ENCODE measurements at places on chromosomes 3 and 15.
A peak's percentile ranks its signal among the peaks of the same experiment; 100 is the strongest.

GRCh38 chr3:139585820-139586219 is 46.3 kb upstream of the RBP1 start:
- no peak for DNase-seq

DNA sequence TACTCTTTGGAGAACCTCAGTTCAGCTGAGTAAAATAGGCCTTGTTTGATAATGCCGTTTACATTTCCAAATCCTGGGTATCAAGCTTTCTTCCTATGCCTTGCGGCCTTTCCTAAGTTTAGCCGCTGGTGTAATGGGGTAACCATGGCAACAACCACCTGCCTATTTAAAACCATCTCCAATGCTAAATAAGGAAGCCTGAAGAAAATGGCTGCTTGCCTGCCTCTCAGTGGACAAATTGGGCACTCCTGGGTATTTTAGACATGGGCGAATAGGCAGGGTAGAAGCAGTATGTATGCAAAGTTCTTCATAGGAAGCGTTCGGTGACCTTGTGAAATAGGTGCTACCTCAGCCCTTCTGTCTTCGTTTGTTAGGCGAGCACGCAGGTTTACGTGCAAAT is 122.7 kb downstream of the DGKG start:
- DNase-seq: no peak

GRCh38 chr3:169923831-169924230 is 12.5 kb downstream of the SAMD7 start:
- DNase-seq: no peak

DNA sequence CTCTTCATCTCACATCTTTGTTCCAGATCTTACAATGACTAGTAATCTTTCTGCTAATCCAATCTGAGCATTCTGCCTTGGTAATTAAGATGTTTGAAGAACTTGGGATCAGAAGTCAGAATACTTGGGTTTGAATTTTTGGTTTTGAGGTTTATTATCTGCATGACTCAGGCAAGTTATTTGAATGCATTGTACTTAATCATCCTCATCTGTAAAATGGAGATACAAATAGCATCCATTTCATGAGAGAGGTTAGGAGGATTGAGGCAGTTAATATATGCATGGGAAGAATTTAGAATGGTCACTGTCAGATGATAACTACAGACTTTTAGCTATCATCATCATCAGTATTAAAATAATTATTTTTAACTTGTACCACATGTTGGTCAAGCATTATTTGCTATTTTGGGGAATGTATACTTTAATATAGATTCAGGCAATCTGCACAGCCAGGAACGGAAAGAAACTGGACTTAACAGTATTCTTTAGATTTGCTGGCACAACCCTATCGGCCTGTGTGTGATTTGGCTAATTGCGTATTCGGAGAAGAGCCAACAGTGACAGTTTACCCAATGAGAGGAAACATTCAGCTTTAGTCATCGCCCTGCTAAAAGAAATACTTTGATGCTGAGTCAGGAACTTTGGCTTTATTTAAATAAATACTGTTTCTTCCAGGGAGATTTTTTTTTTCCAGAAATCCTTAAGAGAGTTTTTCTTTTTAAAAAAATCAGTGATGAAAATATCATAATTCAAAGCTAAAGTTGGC is 600.0 kb downstream of the ROBO1 start:
- DNase-seq: no peak

GRCh38 chr3:135965129-135965505 is 411 bp upstream of the PPP2R3A start:
- DNase-seq: no peak

GRCh38 chr15:90592131-90592881 is 62.6 kb downstream of the CRTC3 start:
- no peak for DNase-seq

DNA sequence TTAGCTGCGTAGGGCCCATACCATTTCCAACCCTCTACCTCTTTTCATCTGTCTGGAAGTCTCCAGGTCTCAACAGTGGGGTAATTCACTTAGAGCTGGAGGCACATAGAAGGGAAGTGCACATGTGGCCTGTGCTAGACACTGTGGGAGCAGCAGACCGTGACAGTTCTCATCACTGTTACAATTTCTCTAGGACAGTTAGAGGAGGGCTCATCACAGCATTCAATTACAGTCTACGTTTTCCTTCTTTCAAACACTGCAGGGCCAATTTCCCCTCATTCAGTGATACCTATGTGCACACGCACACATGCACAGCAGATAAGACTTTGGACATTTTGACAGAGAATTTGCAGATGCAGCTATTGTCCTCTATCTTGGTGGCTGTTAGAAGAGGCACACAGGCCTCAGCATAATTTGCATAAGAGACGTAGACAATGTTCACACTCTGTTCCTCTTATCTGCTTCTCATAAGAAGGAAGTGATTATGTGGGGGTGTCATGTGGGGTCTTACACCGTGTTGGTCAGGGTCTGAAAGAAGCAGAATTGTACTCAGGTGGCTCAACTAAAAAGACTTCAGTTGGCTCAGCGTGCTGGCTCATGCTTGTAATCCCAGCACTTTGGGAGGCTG is 12.6 kb upstream of the HRG start:
- no peak for DNase-seq

- no peak for DNase-seq
Measured at GRCh38 chr3:195003006-195003892, 267.7 kb downstream of the XXYLT1 start.

DNA sequence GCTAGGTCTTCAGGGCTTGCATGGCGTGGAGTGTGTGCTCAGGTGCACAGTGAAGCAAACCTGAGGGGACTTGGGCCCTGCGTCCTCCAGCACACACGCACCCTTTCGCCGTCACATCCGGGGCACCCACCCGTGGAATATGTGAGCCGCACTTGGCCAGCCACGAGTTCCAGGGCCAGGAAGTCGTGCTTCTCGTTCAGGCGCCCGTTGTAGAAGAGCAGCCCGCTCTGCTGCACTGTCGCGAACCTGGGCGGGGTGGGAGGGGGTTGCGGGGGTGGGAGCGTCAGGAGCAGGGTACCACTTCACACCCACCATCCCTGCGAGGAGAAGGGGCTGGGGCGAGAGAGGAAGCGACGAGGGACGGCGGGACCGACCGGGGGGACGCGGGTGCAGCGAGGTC is 7.1 kb downstream of the CELSR3 start:
- no peak for DNase-seq

DNA sequence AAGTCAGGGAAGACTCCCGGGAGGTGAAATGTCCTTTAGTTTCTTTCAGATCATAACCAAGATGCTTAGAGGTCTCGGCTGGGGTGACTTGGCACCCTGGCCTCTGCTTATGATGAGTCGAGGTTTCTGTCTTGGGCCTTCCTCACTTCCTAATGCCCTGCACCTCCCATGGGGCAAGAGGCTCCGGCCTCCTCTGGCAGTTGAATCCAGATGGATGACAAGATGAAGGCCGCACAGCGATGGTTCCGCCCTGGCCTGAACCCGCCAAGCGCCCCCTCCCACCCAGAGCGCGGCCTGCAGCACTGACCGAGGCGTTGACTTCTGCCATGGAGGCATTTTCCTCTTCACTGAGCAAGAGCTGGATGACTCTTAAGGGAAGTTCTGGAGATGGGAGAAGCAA is 31.3 kb downstream of the MUC20 start:
- no peak for DNase-seq

- no peak for DNase-seq
Measured at GRCh38 chr3:123401836-123402530, 46.9 kb downstream of the ADCY5 start.

DNA sequence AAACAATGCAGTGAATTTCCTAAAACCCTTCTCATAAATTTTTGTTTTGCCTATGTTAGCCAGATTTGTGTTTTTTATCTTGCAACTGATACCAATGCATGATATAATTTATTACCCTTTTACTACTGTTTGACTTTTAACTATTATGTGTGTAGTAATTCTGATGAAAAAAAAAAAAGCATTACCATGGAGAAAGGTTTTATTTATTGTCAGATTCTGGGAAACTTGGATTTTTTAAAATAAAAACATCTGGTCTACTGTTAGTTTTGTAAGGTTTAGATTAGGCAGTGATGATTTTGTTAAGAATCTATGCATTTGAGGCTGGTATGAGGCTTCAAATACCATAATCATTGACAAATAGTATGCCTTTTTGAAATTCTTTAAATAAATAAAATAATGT is 470.4 kb upstream of the ROBO1 start:
- DNase-seq: no peak

- DNase-seq: no peak
Measured at GRCh38 chr3:13023235-13023970, 49.8 kb downstream of the IQSEC1 start.

DNA sequence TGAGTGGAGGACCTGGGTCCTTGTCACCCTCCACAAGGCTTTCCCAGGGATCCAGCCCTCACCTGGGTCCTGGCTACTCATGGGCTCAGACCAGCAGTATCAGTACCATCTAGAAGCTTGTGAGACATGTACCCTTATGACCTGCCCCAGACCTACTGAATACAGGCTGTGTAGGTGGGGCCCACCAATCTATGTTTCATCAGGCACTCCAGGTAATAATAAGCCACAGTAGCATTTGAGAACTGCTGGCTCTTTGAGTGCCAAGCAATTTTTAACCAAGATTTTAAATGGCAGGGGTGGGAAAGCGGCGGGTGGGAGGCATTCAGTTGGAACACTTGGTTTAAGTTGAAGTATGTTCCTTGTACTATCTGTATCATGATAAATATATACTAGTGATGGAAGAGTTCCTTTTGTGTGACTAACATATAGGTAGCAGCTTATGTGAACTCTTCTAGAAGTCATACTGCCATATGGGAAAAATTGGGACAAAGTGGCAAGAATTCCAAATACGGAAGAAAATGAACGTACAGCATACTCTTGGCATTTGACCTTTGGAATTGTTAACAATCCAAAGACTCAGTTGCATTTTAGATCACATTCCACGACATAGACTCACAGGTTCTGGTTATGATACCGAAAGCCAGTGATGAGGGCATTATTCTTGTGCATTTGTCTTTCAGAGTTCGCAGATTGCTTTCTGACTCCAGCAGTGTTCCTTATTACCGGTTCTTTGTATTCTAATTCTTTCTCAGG is 190.4 kb downstream of the GHSR start:
- no peak for DNase-seq

GRCh38 chr3:158649791-158650190 is 5.5 kb downstream of the GFM1 start:
- no peak for DNase-seq

DNA sequence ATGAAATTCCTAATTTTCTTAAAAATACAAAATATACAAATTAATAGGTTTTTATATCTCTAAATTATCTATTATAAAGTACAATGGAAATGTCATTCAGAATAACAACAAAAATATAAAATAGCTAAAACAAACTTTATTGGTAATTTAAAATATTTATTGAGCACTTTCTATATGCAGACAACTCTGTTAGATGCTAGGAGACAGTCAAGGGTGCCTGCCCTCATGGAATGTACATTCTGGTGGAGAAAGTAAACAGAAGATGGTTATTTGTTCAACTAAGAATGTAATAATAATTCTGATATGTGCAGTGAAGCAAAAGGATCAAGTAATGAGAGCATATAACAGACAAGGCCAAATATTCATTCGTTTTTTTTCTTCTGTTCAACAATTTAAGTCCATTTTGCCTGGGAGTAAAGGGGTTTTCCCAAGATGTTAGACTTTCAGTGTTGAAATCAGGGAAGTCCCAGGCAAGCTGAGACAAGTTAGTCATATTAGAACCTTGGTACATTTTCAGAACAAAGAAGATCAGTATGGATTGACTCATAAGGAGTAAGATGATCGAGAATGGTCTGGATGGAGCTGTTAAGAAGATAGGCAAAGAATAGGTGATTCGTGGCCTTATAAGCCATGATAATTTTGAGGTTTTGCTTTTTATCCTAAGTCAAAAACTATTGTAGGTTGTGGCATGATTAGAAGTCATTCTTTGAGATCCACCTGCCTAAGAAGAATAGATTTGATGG is 150.2 kb upstream of the MLF1 start:
- DNase-seq: no peak

- DNase-seq: no peak
Measured at GRCh38 chr3:24781454-24781853, 286.8 kb upstream of the THRB start.

GRCh38 chr3:49157289-49157688 is 8.8 kb downstream of the CCDC71 start:
- no peak for DNase-seq

DNA sequence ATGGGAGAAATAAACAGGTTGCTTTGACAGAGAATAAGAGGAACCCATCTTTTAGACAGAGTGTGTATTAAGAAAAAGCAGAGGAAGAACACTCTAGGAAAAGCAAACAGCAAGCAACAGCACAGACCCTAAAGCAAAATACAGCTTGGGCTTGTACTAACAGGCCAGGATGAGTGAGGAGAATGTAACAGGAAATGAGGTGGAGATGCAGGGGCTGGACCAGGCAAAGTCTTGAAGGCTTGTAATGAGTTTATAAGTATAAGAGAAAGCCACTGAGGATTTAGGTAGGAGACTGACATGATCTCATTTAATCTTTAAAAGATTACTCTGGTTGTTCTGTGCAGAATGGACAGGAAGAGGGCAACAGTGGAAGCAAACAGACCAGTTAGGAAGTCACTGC is 4.9 kb downstream of the UBR1 start:
- no peak for DNase-seq

GRCh38 chr15:96474231-96474664 is 143.7 kb downstream of the NR2F2 start:
- no peak for DNase-seq

DNA sequence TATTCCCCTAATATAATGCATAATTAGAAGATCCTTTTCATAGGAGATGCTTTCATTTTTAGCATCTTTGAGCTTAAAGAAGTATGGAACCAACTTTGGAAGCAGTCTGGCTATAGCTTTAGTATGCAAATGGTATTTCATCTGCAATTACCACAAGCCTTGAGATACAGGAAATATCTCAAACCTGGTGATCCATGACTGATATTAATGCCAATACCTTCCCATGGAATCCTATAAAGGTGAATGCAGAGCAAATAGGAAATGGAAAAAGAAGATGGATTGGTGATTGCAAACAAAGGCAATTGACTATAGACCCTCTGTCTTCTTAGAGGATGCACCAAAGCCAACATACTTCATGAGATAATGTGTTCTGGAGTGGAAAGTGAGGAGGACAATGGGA is 326.4 kb downstream of the KBTBD8 start:
- no peak for DNase-seq

- DNase-seq: no peak
Measured at GRCh38 chr3:30187366-30187765, 419.0 kb upstream of the TGFBR2 start.

DNA sequence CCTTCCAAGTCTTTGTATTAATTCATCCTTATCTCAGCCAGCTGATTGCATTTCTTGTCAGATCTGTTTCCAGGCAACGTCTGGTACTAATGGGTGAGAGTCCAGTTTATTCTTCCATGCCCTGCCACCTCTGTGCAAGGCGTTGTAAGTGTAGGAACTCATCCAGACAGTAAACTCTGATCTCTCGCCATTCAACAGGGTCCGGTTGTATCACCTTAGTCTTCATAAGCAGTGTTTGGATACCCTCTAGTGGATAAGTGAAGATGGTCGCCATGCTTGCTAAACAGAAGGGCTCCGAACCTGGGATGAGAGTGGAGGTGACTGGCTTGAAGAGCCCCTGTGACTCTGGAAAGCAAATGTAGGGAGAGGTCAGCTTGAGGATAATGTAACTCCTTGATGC is 51.6 kb upstream of the CMTM7 start:
- DNase-seq: peak; percentile 28

- no peak for DNase-seq
Measured at GRCh38 chr3:130473416-130473815, 43.6 kb upstream of the COL6A6 start.
